Tibial nerve (tissue), 4 donors: ENCODE measurements at places on chromosomes 12 and 14.

DNA sequence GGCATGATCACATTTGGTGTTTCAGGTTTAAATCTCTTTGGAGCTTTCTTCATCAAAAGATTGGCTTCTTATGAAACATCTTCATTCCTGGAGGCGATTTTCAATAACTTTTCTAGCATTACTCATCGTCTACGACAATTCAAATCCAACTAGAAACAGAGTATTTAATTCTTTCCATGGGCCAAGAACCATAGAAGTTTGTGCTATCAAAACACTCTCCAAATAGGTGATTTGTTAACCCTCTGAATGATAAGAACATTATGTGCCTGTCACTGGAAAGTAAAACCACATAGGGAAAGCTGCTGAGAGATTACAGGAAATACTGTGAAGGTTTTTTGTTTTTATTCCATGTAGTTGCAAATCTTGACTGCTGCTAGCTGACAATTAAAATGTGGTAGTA lies 6.9 kb upstream of the DCN start:
- H3K36me3 ChIP-seq = no peaks in the 10 kb centered on the region
- H3K27ac ChIP-seq = no peak overlapping the region
- no peak for DNase-seq

- H3K4me3 ChIP-seq = no peak overlapping the region
- no peaks in the 10 kb centered on the region for H3K36me3 ChIP-seq
- DNase-seq = no peak
- H3K27me3 ChIP-seq = no peaks in the 10 kb centered on the region
- no peak overlapping the region for H3K27ac ChIP-seq
Observed at GRCh38 chr12:20561871-20562270, 133.3 kb upstream of the SLCO1C1 start.

DNA sequence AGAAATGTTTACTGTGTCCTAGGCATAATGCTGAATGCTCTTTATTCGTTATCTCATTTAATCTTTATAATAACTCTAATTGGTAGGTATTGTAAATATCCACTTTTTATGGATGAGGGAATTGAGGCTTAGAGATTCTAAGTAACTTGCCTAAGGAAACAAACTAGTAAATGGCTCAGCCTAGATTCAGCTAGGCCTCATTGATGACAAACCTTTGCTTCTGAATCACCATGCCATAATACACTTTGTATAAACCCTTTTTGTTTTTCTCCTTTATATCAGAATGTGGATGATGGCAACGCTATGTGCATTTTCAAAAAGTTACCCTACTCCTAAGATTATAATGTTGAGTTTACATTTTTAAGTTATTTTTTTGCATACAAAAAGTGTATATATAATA lies 34.0 kb downstream of the MNAT1 start:
- no peaks in the 10 kb centered on the region for H3K4me1 ChIP-seq
- no peak for DNase-seq
- H3K27me3 ChIP-seq = no peaks in the 10 kb centered on the region
- H3K36me3 ChIP-seq = no peaks in the 10 kb centered on the region
- H3K27ac ChIP-seq = no peak overlapping the region

GRCh38 chr14:64713677-64714076 lies 9.5 kb downstream of the PLEKHG3 start:
- peaks cover 45% of the 10 kb centered on the region for H3K4me1 ChIP-seq
- H3K4me3 ChIP-seq = no peak overlapping the region
- no peaks in the 10 kb centered on the region for H3K36me3 ChIP-seq
- H3K27ac ChIP-seq = no peak overlapping the region
- DNase-seq = no peak

GRCh38 chr12:100955139-100955538 lies 160.6 kb downstream of the ANO4 start:
- H3K4me3 ChIP-seq = no peak overlapping the region
- no peak for DNase-seq
- no peaks in the 10 kb centered on the region for H3K36me3 ChIP-seq
- H3K27ac ChIP-seq = no peak overlapping the region
- H3K4me1 ChIP-seq = no peaks in the 10 kb centered on the region

DNA sequence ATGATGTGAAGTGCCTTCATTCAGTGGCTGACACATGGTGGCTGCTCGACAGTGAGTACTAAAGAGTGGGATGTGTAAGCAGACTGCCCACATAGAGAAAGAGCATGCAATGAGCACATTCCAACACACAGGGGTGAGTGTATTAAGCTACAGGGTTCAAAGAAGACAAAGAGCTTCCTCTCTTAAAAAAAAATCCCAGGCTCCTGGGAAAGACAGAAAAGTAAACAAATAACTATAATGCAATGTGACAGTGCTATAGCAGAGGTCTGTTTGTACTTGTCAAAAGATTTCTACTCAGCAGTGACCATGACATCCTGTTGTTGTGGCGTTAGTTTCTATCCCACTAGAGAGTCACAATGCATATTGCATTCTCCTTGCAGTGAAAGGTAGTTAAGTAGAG lies 12.4 kb upstream of the PCNX1 start:
- no peaks in the 10 kb centered on the region for H3K4me1 ChIP-seq
- no peak for DNase-seq
- H3K27me3 ChIP-seq = no peaks in the 10 kb centered on the region
- no peak overlapping the region for H3K27ac ChIP-seq
- H3K36me3 ChIP-seq = no peaks in the 10 kb centered on the region
- H3K4me3 ChIP-seq = no peak overlapping the region

DNA sequence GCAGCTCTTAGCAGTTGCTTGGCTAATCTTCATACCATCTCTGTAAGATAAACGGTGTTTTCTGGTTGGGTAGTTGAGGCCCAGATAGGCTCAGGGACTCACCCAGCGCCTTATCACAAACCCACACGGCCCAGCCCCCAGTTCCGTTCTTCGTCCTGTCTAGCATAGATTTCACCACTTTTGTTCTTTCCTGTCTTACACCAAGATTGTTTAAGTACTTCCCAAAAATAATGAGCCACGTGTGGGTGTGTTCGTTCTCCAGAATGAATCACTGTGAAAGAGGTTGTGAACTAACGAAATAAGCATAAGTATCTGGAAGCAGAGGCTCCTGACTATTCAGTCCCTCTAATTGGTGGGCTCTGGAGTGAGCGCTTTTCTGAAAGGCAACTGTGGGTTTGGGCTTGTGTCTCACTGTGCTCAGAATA lies 21.4 kb downstream of the ACVR1B start:
- peak; percentile 35 for DNase-seq
- H3K36me3 ChIP-seq = peaks cover 24% of the 10 kb centered on the region
- peak overlapping the region; percentile 25 for H3K27ac ChIP-seq
- H3K27me3 ChIP-seq = no peaks in the 10 kb centered on the region

DNA sequence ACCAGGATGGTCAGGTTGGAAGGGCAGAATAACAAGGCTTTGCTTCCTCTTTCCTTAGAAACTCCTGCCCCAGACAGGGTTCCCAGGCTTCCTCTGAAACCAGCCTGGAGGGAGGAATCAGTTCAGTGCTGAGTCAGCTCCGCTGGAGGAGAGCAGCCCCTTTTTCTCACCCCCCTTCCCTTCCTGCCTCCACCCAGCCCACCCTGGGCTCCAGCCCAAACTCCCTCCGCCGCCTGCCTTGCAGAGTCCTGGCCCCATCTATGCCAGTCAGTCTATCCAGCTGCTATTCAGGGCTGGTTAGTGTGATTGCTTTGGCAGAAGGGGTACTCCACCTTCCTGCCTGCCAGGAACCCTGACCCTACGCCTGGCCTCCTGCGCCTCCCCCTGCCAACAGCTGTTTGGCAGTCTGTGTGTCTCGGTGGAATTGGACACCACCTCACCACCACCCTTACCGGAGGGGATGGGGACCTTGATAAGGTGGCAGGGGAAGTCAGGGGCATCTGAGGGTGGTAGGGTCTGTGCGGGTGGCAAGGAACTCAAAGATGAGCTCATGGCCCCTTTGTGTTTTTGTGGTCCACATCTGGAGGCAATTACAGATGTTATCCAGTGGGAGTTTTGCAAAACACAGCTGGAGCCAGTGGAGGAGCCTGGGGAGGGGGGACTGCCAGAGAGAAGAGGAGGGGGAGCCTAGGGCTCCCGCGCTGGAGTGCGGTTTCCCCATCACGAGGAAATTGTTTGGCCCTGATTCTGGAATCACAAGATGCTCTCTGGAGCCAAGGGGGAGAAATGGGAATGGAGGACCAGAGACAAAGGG lies 12.2 kb downstream of the MMP14 start:
- H3K36me3 ChIP-seq = peaks cover 34% of the 10 kb centered on the region
- no peaks in the 10 kb centered on the region for H3K27me3 ChIP-seq
- H3K4me1 ChIP-seq = peaks cover 73% of the 10 kb centered on the region
- peak overlapping the region; percentile 87 for H3K27ac ChIP-seq
- peak overlapping the region; percentile 10 for H3K4me3 ChIP-seq

GRCh38 chr14:36818794-36819384 lies 157.2 kb downstream of the PAX9 start:
- DNase-seq = no peak
- no peaks in the 10 kb centered on the region for H3K4me1 ChIP-seq
- no peaks in the 10 kb centered on the region for H3K36me3 ChIP-seq
- H3K27me3 ChIP-seq = no peaks in the 10 kb centered on the region
- H3K27ac ChIP-seq = no peak overlapping the region
- no peak overlapping the region for H3K4me3 ChIP-seq

DNA sequence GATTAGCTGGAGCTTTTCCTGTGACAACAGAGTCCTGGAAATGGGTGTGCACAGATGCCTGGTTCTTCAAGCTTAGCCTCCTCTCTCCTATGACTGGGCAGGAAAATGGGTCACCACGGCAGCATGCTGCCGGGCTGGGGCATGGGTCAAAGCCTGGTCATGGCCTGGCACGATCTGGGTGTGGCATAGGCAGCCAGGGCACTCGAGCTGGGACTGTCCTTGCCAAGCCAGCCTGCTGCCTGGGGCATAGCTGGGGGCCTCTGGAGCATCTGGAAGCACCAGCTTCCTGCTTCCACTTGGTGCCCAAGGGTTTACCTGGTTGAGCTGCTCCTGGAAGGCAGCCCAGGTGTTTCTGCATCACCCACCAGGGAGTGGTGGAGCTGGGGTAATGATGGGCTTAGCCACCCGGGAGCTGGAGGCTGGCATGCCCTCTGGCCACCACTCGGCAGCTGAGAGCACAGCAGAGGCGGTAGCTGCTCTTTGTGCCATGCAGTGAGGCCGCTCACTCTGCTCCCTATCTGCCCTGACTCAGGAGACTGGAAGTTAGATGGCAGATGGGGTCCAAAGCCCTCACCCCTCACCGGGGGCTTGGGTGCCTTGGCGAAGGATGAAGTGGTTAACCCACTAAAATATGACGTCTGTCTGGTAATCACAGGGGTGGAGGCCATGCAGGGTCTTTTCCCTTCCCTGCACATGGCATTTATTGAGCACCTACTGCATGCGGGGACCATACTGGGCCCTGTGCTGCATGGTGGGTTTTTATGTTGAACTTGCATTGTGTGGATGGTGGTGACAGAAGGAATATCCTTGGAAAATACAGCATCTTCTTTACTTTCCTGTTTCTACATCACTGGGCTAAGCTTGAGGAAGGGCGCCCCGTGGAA lies 1.7 kb downstream of the OTUB2 start:
- no peaks in the 10 kb centered on the region for H3K4me1 ChIP-seq
- H3K4me3 ChIP-seq = no peak overlapping the region
- H3K36me3 ChIP-seq = no peaks in the 10 kb centered on the region
- no peak overlapping the region for H3K27ac ChIP-seq

DNA sequence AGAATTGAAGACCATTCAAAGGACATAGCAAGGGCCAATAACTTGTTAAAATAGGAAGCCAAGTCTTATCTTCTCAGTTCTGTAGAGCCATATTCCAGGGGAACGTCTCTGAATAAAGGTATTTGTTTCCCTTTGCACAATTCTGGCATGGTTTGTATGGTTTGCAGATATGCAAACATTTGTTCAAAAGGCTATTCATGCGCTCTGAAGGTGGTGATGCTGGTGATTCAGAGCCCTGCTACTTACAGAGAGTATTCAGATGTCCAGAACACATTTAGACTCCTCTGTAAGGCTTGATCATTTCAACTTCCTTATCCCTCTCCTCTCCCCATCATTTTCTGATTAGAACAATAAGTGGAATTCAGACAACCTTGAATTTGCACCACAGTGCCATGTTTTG lies 35.9 kb downstream of the SLC4A8 start:
- no peaks in the 10 kb centered on the region for H3K27me3 ChIP-seq
- H3K4me1 ChIP-seq = no peaks in the 10 kb centered on the region
- H3K4me3 ChIP-seq = no peak overlapping the region
- H3K27ac ChIP-seq = no peak overlapping the region
- H3K36me3 ChIP-seq = no peaks in the 10 kb centered on the region
- no peak for DNase-seq

DNA sequence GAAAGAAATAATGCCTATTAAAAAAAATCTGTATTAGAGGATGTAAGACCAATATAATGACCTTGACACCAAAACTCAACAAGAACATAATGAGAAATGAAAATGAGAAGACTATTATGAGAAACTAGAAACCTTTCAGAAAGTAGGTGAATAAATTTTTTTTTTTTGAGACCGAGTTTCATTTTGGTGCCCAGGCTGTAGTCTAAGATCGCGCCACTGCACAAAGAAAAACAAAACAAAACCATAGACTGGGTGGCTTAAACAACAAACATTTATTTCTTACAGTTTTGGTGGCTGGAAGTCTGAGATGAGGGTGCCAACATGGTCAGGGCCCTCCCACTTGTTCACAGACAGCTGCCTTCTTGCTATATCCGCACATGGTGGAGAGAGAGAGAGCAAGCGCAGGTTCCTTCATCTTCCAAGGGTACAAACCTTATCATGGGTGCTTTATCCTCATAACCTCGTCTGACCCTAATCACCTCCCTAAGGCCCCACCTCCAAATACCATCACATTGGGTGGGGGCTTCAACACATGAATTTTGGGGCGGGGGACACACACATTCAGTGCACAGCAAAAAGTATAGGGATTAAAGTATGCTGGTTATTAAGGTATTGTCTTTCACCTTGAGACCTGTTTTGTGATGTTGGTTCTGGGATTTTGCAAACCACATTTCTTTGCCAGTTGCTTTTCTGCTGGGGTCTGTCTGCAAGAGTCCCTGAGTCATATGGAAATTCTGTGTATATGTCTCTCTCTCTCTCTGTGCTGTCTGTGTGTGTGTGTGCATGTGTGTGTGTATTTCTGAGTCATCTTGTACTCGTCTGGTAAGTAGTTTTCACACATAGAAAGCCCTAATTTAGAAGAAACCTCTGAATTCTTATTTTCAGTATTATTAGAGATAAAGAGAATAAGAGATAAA lies 26.2 kb downstream of the ZCRB1 start:
- no peak for DNase-seq
- H3K27me3 ChIP-seq = peaks cover 2% of the 10 kb centered on the region
- no peak overlapping the region for H3K27ac ChIP-seq
- no peaks in the 10 kb centered on the region for H3K4me1 ChIP-seq

GRCh38 chr12:32693036-32693435 lies 13.9 kb downstream of the DNM1L start:
- no peaks in the 10 kb centered on the region for H3K4me1 ChIP-seq
- H3K4me3 ChIP-seq = no peak overlapping the region
- no peaks in the 10 kb centered on the region for H3K27me3 ChIP-seq
- no peak for DNase-seq

GRCh38 chr12:55330446-55330845 lies at the start of gene OR6C3:
TSS of gene OR6C3 (plus strand) at chr12:55330746. CDS start at chr12:55331701, 955 bp downstream.
- H3K4me1 ChIP-seq = no peaks in the 10 kb centered on the region
- H3K27me3 ChIP-seq = no peaks in the 10 kb centered on the region
- no peaks in the 10 kb centered on the region for H3K36me3 ChIP-seq

- no peak overlapping the region for H3K4me3 ChIP-seq
- no peaks in the 10 kb centered on the region for H3K27me3 ChIP-seq
- H3K27ac ChIP-seq = no peak overlapping the region
- no peak for DNase-seq
Observed at GRCh38 chr12:106941481-106942156, 14.1 kb upstream of the TMEM263 start.
